ENCODE measurements at places on chromosomes 5 and 9.

- no peak overlapping the region for H3K4me3 ChIP-seq
- DNase-seq, result no peak
Observed at GRCh38 chr5:126139773-126140172, 283.4 kb upstream of the GRAMD2B start.

DNA sequence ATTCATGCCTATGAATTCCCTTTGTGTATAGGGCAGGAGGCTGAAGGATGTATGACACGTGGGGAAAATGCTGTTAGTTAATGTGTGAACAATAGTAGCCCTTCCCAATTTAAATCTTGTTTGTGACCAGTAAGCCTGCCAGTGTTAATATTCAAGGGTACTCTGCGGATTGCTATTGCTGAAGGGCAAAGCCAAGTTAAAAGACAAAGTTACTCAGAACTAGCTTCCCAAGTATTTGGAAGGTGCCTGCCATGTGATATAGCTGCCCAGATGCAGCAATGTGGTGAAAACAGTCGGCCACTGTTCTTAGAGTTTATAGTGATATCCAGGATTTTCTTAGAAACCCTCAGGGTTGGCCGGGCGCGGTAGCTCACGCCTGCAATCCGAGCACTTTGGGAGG lies 34.6 kb downstream of the MARVELD2 start:
- H3K36me3 ChIP-seq, result no peaks in the 10 kb centered on the region
- no peak overlapping the region for H3K27ac ChIP-seq
- H3K4me3 ChIP-seq, result no peak overlapping the region
- H3K27me3 ChIP-seq, result no peaks in the 10 kb centered on the region
- no peak for DNase-seq

GRCh38 chr9:134629061-134629585 lies 12.5 kb upstream of the COL5A1 start:
- no peaks in the 10 kb centered on the region for H3K36me3 ChIP-seq
- DNase-seq, result peak; percentile 48
- no peaks in the 10 kb centered on the region for H3K27me3 ChIP-seq
- H3K4me3 ChIP-seq, result no peak overlapping the region
- peaks cover 4% of the 10 kb centered on the region for H3K4me1 ChIP-seq

- H3K27ac ChIP-seq, result no peak overlapping the region
- H3K36me3 ChIP-seq, result no peaks in the 10 kb centered on the region
- no peaks in the 10 kb centered on the region for H3K27me3 ChIP-seq
- H3K4me3 ChIP-seq, result no peak overlapping the region
- no peak for DNase-seq
Observed at GRCh38 chr9:129471201-129472019, 149.5 kb downstream of the C9orf50 start.

DNA sequence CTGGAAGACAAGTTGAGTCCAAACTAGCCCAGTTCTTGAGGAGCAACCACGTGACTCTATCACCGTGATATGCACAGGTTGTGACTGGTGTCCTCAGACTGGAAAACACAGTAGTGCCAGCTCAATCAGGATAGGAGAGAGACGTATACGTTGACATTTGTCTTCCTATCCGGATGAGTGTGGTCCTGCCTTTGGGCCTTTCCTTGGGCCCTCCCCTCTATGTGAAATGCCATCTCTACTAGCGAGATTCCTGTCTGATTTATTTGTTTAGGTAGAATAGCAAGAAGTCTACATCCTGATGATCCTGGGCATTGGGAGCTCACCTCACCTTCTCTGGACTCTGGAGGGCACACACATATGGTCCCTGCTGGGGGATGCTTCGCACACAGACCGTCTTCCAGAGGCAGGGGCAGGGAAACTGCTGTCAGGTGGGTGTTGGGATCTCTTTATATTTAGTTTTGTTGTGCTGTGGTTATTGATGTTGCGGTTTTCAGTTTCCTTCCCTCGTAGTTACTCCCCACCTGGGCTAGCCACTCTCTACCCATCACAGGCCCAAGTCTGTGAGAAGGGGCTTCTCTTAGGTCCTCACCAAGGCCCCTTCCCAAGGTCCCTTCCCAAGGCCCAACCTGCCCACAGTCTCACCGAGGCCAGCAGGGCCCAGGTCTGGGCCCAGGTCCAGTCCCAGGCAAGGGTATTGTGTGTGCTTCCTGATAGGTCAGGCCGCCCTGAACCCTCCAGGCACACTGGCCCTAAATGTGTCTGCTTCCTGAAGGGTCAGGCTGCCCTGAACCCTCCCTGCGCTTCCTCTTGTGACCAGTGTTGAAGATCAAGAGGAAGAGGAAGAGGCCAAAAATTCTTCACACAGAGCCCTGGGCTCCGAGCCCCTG lies 19.0 kb upstream of the SPINK4 start:
- no peaks in the 10 kb centered on the region for H3K27me3 ChIP-seq
- no peak for DNase-seq
- no peaks in the 10 kb centered on the region for H3K4me1 ChIP-seq

- H3K27me3 ChIP-seq, result no peaks in the 10 kb centered on the region
- no peaks in the 10 kb centered on the region for H3K4me1 ChIP-seq
- no peak overlapping the region for H3K4me3 ChIP-seq
- DNase-seq, result no peak
Observed at GRCh38 chr5:79641414-79641813, 29.2 kb downstream of the TENT2 start.

DNA sequence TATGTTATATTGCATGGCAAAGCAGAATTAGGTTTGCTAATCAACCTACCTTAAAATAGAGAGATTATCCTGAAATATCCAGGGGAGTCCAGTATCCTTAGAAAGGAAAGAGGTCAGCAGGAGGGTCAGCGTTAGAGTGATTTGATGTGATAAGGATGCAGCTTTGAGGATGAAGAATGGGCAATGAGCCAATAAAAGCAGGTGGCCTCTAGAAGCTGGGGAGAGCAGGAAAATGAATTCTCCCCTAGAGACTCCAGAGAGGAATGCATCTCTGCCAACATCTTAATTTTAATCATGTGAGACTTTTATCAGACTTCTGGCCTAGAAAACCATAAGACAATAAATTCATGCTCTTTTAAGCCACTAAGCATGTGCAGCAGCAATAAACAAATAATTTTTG lies 65.7 kb upstream of the SYK start:
- H3K27me3 ChIP-seq, result no peaks in the 10 kb centered on the region
- DNase-seq, result no peak
- no peaks in the 10 kb centered on the region for H3K4me1 ChIP-seq
- H3K27ac ChIP-seq, result no peak overlapping the region
- no peak overlapping the region for H3K4me3 ChIP-seq

DNA sequence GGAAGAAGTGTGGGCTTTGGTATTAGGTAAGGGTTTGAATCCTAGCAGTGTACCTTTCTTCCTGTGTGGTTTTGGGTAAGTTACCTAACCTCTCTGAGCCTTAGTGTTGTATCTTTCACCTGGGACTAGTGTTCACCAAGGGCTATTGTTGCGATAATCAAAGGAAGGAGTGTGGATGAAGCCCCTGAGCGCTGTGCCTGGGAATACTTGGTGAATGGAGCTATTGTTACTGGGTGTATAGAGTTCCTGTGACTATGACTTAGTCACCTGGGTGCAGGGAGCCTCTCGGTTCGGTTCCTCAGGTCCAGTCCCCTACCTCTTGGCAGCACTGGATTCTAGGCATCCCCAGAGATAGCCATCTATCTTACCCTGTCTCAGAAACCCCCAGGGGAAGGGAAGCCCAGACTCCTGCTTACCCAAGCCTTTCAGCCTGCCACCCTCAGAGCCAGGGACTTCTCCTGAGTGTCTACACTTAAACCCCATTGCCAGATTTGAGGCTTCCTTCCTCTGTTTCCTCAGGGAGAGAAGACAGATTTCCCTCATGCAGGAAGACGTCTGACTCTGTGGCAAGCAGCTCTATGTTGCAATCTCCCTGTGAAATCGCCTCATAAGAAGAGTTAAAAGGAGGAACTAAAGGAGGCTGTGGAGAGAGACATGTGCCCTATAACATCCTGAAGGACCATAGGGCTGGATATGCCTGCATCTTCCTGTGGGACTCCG lies 181.0 kb upstream of the PITX1 start:
- no peaks in the 10 kb centered on the region for H3K36me3 ChIP-seq
- H3K27me3 ChIP-seq, result no peaks in the 10 kb centered on the region
- peaks cover 27% of the 10 kb centered on the region for H3K4me1 ChIP-seq
- H3K27ac ChIP-seq, result no peak overlapping the region

DNA sequence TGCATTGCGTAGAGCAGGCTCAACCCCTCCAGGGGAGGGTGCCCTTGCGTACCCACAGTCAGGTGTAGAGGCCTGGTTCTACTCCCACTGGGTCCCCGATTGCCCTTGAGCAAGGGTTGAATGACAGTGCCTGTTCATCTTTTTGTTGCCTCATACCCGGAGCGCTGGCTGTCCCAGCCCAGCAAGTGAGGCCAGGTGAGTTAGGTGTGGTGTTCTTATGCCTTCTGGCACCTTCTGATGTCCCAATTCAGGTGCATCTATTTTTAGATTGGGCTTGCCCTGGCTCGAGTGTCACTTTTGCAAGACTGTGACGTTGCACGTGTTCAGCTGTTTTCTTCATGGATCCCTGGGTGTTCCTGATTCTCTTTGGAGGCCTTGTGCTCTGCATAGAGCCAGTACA lies 257.8 kb downstream of the GOLPH3 start:
- H3K27ac ChIP-seq, result no peak overlapping the region
- H3K4me1 ChIP-seq, result no peaks in the 10 kb centered on the region
- no peaks in the 10 kb centered on the region for H3K27me3 ChIP-seq
- no peaks in the 10 kb centered on the region for H3K36me3 ChIP-seq
- no peak overlapping the region for H3K4me3 ChIP-seq
- no peak for DNase-seq

- DNase-seq, result no peak
- no peak overlapping the region for H3K27ac ChIP-seq
- H3K4me3 ChIP-seq, result no peak overlapping the region
- no peaks in the 10 kb centered on the region for H3K4me1 ChIP-seq
- H3K27me3 ChIP-seq, result no peaks in the 10 kb centered on the region
- H3K36me3 ChIP-seq, result no peaks in the 10 kb centered on the region
Observed at GRCh38 chr9:7982907-7983306, 183.3 kb upstream of the DMAC1 start.

GRCh38 chr5:73534011-73534644 lies 31.3 kb downstream of the ANKRA2 start:
- H3K27ac ChIP-seq, result no peak overlapping the region
- no peak overlapping the region for H3K4me3 ChIP-seq
- H3K27me3 ChIP-seq, result no peaks in the 10 kb centered on the region
- peaks cover 11% of the 10 kb centered on the region for H3K4me1 ChIP-seq
- no peak for DNase-seq
- H3K36me3 ChIP-seq, result no peaks in the 10 kb centered on the region

GRCh38 chr5:17340819-17341218 lies 123.4 kb downstream of the BASP1 start:
- no peaks in the 10 kb centered on the region for H3K36me3 ChIP-seq
- no peak overlapping the region for H3K27ac ChIP-seq
- no peak for DNase-seq

DNA sequence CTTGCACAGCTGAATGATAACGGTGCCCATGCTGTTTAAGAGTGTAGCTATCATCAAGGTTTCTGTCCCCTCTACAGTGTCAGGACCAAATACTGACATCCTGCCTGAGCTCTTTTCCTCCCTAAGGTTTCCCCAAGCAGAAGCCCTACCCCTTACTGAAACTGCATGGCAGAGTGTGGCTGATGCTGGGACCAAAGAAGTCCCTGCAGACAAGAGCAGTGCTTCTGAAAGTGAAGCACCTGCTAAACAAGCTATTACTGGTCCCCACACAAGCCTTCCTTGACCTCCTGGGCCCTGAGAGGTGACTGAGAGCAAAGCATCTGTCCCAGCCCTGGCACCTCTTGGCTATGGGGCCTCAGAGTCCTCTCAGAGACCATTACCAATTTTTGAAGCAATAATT lies 56.1 kb downstream of the CFAP90 start:
- DNase-seq, result no peak
- H3K27ac ChIP-seq, result no peak overlapping the region

DNA sequence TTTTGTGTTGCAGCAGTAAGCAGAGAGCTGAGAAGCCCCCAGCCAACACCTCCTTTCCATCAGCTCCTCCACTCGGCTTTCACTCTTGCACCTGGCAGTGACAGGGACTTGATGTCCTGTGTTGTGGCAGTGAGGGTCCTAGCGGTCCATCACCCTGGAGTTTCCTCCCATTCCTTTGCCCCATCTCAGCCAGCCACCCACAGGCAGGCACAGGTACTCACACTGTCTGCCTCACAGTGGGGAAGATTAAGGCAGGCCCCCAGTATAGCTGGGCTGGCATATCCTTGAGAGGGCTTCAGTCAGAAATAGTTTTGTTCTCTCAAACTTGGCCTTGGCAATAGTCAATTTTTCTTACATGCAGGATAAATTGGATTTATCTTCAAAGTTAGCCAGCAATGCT lies 362.7 kb downstream of the GADD45G start:
- no peaks in the 10 kb centered on the region for H3K4me1 ChIP-seq
- no peak for DNase-seq
- H3K36me3 ChIP-seq, result no peaks in the 10 kb centered on the region
- no peak overlapping the region for H3K27ac ChIP-seq
- no peaks in the 10 kb centered on the region for H3K27me3 ChIP-seq

- H3K36me3 ChIP-seq, result no peaks in the 10 kb centered on the region
- no peaks in the 10 kb centered on the region for H3K27me3 ChIP-seq
- H3K27ac ChIP-seq, result peak overlapping the region; percentile 65
Observed at GRCh38 chr5:89988129-89988810, 421.3 kb downstream of the CETN3 start.

GRCh38 chr5:99068944-99069650 lies 140.3 kb upstream of the CHD1 start:
- no peaks in the 10 kb centered on the region for H3K4me1 ChIP-seq
- no peak overlapping the region for H3K4me3 ChIP-seq
- H3K27me3 ChIP-seq, result no peaks in the 10 kb centered on the region

- no peak for DNase-seq
- H3K27me3 ChIP-seq, result no peaks in the 10 kb centered on the region
- peaks cover 8% of the 10 kb centered on the region for H3K4me1 ChIP-seq
- H3K4me3 ChIP-seq, result no peak overlapping the region
- peak overlapping the region; percentile 33 for H3K27ac ChIP-seq
Observed at GRCh38 chr5:41334758-41335157, 121.4 kb upstream of the C6 start.

DNA sequence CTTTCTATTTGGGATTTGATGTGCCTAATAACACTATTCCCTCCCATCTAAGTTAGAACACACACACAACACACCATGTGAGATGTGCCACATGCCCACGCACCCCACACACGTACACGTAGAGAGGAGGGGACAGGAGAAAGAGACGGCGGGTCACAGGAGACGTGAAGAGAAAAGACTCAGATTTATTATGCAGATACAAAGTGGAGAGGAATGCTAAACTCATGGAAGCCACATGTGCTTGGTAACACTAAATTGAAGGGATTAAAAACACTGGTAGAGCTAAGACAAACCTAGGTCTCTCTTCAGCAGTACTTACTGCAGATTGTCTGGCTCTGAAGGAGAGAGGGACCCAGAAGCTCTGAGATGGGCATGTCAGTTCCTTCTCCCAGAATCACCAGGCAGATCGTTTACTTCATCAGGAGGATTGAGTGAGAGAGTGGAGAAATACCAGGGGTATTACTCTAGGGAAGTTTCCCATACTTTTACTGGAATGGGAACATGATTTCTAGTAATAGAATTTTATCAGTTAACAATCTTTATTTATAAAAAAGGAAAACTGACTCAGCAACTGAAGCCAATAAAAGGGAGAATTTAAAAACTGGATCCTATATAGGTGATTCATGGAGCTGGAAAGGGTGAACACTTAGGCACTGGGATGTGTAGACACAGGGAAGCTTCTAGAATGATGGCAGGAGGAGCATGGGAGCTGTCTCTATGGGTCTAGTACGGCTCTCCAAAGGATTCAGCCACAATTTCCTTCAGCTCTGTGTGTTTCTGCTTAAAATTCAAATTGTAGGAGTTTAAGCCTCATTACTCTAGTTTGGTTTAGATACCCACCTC lies 139.4 kb downstream of the MACIR start:
- no peaks in the 10 kb centered on the region for H3K27me3 ChIP-seq
- H3K4me3 ChIP-seq, result no peak overlapping the region
- H3K36me3 ChIP-seq, result no peaks in the 10 kb centered on the region
